ENCODE measurements at places on chromosomes 13 and 19. TPM values are rescaled to one million over a fixed set of nuclear protein-coding genes. Genes with fewer than 3 reads are reported as not detected.

Gene MYO1F
- 8.4 TPM for total RNA-seq

Gene LILRA1
- 0.48 TPM for total RNA-seq

Gene PRRG2
- 0.70 TPM for total RNA-seq

Gene CLIP3
- total RNA-seq: 4.1 TPM

GRCh38 chr13:79802389-79803085 is 321.6 kb downstream of the NDFIP2 start:
- no peak for DNase-seq

GRCh38 chr13:24168392-24168750 is 7.9 kb downstream of the SPATA13 start:
- DNase-seq: no peak

- peak; percentile 82 for DNase-seq
These were observed 2.3 kb downstream of the PEG3 start for GRCh38 chr19:56838024-56838908.

GRCh38 chr13:23160638-23161480 is 19.9 kb upstream of the SGCG start:
- DNase-seq: no peak

DNA sequence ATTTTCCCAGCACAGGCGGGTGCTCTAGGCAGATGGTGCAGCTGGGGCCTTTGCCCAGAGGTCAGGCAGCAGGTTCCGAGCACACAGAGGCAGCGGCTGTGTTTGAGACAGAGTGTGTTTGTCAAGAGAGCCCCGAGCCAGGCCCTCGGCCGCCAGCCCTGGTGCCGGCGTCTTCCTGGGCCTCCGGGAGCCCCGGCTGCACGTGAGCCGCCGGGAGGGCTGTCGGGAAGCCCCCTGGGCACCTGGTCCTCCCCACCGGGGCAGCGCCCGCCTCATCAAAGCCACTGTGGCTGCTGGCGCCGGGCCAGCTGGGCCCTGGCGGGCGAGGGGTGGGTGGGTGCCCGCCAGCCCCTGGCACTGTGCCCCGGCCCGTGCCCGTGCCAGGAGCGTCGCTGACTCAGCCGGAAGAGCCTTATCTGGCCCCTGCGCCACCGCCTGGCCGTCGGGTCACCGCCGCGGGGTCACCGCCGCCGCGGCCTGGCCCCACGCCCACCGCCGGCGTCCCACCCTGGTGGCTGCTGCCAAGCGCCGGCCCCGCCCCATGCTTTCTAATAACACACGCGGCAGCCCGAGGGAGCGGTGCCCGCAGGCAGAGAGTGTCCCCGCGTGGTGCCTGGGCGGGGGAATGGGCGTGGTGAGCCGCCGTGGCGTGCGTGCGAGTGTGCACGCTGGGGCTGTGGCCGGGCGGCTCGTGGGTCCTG is 14.9 kb downstream of the ARID3A start:
- DNase-seq: peak; percentile 85

DNA sequence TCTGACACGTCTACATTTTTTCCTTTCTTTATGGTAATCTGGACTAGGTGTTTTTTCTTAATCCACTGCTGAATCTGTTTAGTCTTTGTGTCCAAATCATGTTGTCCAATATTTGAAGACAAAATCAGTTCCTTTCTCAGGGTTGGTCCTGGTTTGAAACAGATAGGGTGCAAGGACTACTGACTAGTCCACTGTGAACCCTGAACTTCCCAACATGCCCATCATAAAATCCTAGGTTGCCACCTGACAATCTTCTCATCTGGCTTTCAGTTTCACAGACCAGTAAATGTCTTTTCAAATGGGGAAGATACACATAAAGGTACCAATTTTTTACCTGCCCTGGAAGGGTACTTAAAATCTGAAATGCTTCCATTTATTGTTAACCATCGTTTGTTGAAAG is 12.7 kb downstream of the GTF3A start:
- no peak for DNase-seq

DNA sequence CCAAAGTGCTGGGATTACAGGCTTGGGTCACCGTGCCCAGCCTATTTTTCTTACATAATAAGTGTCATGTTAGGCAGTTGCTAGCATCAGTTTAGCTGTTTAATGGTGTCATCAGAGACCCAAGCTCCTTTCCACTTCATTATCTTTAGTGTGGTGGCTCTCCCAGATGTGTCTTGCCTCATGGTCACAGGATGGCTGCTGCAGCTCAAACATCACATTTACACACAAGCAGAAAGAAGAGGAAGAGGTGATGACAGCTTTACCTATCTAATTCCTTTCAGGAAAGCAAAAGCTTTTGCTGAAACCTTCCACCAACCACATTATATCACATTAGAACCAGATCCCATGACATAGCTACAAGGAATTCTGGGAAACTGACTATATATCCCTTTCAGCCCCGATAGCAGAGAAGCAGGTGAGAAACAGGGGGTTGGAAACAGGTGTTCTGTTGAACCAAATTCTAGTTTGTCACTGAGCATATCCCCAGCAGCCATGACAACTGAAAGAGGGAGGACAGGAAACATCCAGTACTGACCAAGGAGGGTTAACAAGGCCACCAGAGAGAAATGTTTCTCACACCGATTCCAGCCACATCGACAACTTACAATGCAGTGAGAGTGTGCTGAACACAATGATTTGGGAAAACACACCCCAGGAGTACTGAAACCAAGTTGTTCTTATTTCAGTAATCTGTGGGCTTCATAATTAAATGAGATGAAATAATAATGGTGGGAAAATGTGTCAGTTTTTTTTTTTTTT is 617.0 kb downstream of the UQCRFS1 start:
- no peak for DNase-seq

DNA sequence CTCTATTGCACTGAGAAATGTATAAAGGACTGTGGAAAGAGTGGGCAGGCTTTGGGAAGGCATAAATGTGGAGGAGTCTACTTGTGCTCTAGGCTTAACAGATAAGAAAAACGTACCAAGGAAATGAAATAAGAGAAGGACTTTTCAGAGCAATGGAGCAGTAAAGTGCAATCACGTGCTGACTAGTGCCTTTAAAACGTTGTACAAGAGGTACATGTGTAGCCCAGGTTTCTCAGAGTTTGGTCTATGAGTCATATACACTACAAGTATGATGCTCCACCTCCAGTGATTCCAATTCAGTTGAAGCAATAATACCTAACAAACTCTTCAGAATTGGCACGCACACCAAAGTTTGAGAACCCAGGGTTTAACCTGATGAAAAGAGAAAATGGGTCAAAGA is 13.4 kb upstream of the FNDC3A start:
- no peak for DNase-seq

DNA sequence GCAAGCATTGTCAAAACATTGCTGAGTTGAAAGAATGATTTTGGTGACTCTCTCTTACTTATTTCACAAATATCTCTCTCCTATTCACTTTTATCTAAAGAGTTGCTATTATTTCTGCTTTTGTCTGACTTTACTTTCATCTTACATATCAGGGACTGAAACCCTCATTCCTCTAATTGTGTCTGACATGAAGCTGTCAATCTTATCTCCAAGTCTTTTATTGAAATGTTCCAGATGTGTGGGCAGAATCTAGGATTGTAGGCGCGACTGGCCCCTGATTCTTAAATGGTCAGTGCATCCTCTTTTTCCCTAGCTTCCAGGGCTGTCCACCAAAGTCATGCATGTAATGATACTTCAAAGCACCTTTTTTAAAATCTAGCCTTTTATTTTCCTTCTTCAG is 174.6 kb downstream of the NDFIP2 start:
- no peak for DNase-seq

DNA sequence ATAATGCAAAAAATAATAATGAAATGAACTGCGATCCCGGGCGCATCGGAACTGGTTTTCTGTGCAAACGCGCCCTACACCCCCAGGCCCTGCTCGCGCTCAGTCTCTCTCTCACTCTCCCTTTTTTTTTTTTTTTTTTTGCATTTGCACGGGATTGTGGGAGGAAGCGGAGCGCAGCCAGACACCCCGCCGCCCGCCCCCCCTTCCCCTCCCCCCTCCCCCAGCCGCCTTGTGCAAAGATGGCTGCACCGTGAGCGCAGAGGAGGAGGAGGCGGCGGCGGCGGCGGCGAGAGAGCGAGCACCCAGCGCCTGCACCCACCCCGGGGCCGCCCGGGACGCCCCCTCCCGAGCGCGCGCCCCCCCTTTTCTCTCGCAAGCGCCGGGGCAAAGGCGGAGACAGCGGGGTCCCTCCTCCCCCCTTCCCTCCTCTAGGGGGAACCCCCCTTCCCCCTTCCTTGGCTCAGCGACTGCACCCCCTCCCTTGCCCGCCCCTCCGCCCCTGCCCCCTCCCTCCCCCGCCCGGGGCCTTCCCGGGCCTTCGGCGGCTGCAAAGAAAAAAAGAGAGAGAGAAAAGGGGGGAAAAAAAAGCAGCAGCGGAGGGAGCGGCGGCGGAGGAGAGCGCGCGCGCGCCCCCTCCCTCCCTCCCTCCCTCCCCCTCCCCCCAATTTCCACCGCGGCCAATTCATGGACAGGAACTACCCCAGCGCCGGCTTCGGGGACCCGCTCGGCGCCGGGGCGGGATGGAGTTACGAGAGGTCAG is at the start of gene PRR12:
Gene PRR12, plus strand, starts transcription at position 212 of the 760 bp plus-strand sequence. Its CDS starts 473 bp downstream, at position 685.
- peak; percentile 72 for DNase-seq

DNA sequence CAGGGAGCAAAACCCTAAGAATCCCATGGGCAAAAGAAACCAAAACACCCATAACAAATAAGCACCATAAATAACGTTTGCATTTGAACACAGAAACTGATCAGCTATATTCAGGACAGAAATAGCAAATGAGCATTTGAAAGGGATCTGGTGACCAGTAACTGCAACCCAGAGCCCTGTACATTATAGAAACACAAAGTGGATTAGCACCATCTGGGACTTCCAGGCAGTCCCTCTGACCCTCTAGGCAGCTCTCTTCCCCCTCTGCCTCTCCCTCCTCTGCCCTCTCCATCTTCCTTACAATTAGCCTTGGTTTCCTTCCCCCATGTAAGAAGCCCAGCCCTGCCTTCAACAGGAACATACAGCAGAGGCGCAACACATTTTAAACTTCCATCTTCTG is 215.0 kb downstream of the DCLK1 start:
- no peak for DNase-seq

- DNase-seq: no peak
These were observed 22.5 kb downstream of the C19orf44 start for GRCh38 chr19:16518483-16519229.

Measured in Right ventricle myocardium superior (tissue), 1 donor.